C1 segment of cervical spinal cord (tissue), 14 donors: ENCODE measurements at places on chromosomes 6 and 20.

DNA sequence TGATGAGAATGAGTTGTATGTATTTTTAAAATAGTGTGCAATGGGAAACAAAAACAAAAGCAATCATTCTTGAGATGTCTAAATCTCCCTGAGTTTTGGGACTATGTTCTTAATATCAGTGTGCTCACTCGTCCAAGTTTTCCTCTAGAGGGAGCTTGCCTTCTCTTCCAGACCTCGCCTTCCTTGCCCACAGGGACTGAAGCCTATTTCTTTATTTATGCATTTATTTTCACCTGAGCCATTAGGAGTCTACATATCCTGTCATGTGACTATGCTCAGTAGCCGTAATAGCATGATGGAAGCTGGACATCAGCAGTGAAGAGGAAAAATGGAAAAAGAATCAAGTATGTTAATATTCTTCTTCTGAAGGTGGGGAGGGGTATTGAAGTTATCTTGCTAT lies 131.2 kb downstream of the SH3BGRL2 start:
- DNase-seq: no peak

DNA sequence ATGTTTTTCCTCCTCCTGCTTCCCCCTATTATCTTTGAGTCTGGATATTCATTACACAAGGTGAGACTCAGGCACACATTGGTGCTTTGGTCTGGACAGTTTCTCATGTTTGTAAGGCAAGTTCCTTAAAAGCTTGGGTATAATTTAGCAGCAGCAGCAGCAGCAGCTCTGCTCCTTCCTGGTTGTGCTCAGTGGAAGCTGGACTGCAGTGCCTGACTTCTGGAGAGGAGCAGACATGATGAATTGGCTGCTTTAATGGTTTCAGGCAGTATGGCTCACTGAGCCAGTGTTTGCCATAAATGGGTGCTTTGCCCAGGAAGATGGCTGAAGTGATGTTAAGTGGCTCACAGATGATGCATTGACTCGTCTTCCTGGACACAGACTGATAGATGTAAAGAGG lies 32.4 kb downstream of the SLC9A8 start:
- DNase-seq: no peak

GRCh38 chr6:157412791-157413190 lies 31.8 kb downstream of the ZDHHC14 start:
- no peak for DNase-seq

DNA sequence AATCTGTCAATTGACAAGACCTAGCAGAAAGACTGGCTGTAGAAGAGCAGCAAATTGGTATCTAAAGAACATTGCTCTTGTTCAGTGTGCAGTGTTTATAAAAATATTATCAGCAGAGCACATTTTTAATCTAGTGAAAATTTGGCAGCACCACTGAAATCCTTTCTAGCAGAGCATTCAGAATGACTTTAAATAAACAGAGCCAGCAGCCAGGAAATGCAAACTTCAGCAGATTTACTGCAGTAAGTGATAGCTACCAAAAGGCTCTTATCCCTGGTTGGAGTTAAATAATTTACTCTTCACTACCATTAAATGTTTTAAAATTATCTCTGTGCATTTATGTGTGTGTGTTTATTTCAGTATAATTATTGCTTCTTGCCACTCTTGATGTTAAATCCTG lies 590.9 kb upstream of the CITED2 start:
- DNase-seq: no peak

DNA sequence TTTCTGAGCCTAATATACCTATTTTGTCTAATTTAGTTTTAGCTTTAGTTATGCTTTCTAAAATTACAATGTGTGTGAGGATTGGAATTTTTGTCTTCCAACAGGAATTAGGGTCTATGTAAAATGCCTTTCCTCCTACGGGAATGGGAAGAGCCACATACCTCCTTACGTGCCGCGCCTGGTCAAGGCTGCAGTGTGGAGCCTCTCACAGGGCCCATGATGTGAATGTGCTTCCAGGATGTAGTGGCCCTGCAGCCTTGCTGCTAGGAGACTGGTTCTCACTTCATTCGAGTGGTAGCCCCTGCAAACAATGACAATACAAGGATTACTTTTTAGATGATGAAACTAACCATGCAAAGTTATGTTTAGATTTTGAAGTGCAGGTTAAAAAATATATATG lies 110.2 kb downstream of the SOBP start:
- DNase-seq: no peak

DNA sequence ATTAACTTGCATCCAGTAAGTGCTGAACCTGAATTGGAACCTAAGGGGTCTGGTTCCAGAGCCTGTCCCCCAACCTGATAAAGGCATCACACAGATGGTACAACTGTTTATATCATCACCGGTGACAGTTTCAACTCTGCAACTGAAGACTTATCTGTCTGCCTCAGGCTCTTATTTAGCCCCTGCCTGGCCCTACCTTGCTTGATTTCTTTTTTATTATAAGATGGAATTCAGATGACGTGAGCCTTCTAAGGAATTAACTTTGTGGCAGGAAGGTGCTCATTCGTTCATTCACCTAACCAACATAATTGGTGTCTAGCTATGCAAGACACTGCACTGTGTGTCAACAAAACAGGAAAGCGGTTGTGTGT lies 175.0 kb downstream of the BCAS1 start:
- DNase-seq: no peak

DNA sequence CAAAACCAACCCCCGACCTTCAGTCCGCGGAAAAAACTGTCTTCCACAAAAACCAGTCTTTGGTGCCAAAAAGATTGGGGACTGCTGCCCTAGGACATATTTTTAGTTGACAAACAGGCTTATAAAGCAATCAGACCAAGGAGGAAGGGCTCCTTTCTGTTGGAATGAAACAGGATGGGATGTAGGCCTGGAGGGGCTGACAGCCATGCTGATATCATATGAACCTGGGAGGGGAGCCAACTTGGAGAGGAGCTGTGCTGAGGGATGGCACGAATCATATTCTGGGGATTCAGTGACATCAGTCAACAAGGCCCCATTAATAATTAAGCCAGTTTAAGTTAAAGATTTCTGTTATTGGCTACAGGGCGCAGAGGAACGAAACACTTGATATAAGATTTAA lies 225.4 kb upstream of the TSHZ2 start:
- no peak for DNase-seq

GRCh38 chr6:35754452-35755277 lies 17.8 kb downstream of the ARMC12 start:
- no peak for DNase-seq

- DNase-seq: no peak
These were observed 13.4 kb upstream of the CPNE5 start for GRCh38 chr6:36852481-36853147.

DNA sequence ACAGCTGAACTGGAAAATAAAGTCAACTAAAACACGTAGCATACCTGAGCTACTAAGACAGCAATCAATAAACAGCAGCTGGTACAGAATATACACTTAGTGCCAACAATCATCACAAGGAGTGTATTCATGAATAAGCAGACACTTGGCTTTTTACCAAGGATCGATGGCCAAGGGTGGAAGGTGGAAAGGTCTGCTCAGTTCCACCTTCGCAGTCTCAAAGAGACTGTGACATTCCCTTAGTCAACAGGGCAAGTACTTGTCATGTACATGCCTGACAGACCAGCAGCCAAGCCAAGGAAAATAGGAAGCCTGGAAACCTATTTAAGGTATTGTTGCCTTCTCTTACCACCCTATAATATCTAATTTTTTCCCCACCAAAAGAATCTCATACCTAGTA lies 21.4 kb downstream of the HBS1L start:
- DNase-seq: no peak

- DNase-seq: no peak
These were observed 90.4 kb downstream of the SERAC1 start for GRCh38 chr6:158077676-158078075.

GRCh38 chr6:37302086-37302686 lies 44.2 kb upstream of the TMEM217 start:
- DNase-seq: no peak

DNA sequence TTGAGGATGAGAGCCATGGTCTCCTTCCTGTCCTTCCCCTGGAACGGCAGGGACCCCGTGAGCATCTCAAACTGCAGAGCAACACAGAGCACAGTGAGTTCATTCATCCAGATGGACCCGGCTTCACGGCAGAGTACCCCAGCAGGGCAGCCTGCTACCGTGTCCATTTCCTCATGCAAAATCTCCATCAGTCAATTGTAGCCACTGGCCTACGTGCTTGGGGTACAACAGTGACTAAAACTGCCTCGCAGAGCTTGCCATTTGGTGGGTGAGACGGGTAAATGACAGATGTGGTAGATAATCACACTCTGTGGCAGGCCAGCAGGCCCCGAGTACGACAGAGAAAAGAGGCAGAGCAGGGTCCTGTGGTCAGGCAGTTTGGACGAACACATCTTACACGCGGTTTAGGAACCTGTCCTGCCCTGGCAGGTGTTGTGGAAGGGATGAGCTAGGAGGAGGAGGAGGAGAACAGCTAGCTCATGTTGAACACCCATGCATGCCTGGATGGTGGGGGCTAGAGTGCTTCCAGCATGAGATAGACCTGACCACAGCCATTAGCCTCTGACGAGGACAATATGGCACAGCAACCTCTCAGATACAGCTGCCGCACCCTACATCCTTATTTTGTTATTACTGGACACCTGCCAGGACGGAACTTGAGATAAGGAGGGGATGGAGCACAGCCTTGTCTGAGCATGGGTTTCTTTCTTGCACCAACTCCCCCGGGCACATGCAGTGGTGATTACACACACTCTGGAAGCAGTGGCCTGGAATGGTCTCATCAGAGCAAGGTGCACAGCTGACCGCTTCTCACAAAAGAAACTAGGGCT lies 95.6 kb downstream of the RAMACL start:
- no peak for DNase-seq

GRCh38 chr20:2815242-2815900 lies 584 bp downstream of the C20orf141 start:
- no peak for DNase-seq

DNA sequence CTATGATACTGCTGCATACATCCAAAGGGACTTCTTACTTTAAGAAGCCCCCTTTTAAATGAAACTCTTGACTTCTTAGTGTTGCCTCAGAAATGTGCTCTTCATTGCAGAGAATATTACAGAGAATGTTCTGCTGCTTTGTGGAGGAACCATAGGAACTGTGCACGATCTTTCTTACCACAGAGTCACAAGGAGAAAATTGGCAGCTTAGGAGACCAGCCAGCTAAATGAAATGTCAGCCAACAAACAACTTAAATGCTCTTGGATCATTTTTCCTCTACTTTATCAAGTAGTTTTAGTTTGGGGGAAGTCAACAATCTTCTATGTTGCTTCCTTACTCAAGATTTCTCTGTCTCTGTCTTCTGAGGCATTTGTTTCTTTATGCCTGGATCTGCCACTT lies 125.9 kb upstream of the MLIP start:
- DNase-seq: no peak

- no peak for DNase-seq
These were observed 331.2 kb downstream of the THBS2 start for GRCh38 chr6:168922436-168922835.

DNA sequence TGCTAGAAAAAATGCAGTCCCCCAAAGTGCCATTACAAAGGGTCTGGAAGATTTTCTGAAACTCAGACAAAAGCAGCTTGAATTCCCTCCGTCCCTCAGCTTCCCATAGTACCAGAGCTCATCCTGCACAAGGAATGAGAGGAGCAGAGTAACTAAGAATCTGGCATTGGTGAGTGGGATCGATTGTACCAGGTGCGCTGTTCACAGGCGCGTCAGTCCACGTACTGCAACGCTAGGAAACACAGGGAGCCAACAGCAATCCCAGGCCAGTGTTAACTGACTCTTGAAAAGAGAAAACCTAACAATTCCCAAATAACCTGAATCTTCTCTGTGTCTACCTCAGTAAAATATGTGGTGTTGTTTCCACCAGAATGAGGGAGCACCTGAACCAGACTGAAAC lies 77.9 kb downstream of the GCNT2 start:
- DNase-seq: no peak

DNA sequence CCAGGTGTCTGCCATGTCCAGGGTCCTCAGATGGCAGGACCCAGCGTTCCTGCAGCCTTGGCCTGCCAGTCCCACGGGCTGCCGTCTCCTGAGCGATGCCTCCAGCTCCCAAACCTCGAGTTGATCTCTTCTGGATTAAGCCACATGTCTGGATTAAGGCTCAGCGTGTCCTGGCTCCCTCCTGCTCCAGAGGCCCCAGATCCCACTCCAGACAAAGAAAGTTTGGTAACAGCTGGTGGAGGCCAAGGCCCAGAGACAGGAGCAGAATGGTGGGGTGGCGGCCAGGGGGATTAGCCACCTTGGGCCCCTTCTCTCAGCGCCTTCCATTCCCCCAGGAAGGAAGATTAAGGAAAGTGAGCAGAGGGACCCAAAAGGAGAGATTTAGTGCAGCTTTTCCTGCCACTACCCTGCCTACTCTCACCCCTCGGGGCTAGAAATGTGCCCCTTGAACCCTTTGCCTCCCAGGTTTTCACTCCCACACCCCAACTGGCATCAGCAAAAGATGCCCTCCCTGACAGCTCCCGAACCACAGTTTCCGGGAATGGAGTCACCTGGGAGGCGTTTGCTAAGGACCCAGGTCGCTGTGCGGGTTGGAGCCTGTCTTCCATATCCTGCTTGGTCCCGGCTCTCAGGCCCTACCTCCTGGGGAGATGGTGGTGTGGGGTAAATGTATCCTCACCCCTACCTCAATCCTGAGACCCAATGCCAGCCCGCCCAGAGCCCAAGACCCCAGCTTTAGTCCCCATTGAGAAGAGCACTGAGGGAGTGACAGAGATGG lies 6.9 kb downstream of the SPDEF start:
- DNase-seq: no peak

DNA sequence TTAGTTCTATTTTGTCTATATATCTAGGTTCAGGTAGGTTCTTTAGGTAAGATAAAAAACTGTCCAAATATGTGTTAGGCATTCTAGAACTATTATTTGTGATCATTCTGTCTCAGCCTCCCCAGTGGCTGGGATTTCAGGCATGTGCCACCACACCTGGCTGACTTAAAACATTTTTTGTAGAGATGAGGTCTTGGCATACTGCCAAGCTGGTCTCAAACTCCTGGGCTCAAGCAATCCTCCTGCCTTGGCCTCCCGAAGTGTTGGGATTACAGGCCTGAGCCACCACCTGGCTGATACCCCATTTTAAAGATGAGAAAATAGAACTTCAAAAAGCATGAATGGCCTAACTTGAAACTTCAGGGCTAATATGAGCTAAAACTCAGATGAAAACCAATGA lies 33.9 kb downstream of the LHFPL5 start:
- DNase-seq: no peak

DNA sequence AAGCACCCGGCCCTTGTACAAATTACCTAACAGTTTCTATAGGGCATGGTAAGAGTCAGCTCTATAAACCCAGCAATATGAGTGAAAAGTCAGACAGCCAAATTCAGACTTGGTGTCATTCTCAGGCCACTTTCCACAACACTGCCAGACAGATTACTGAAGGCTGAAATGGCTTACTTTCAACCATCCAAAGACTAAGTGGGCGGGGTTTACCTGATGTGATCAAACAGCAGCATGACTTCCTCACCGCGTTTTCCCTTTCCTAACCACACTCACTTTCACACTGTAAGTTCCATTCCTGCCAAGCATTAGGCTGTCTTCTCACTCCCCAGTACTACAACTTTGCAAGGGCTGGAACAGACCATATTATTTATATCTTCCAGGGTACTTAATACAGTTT lies 85.9 kb downstream of the SMLR1 start:
- no peak for DNase-seq

- DNase-seq: no peak
These were observed 194.9 kb downstream of the GPX5 start for GRCh38 chr6:28720357-28721231.

- no peak for DNase-seq
These were observed 6.3 kb downstream of the BCAS1 start for GRCh38 chr20:54063992-54064676.

- DNase-seq: no peak
These were observed 58.1 kb upstream of the PLEKHG1 start for GRCh38 chr6:150541576-150541975.
